Activated CD4-positive, alpha-beta T cell treated with anti-CD3 and anti-CD28 coated beads, Interleukin-10, Interleukin-2, amounts not matched to agents 100 ng/mL and 50 ng/mL, durations not matched to agents 16 hours and 8 hours (primary cell): ENCODE measurements at places on chromosomes 11 and 22.

GRCh38 chr22:38973289-38974169 lies 8.6 kb upstream of the APOBEC3B start:
- peak; percentile 46 for DNase-seq

- no peak for DNase-seq
Observed at GRCh38 chr11:4068962-4069361, 25.6 kb upstream of the RRM1 start.

DNA sequence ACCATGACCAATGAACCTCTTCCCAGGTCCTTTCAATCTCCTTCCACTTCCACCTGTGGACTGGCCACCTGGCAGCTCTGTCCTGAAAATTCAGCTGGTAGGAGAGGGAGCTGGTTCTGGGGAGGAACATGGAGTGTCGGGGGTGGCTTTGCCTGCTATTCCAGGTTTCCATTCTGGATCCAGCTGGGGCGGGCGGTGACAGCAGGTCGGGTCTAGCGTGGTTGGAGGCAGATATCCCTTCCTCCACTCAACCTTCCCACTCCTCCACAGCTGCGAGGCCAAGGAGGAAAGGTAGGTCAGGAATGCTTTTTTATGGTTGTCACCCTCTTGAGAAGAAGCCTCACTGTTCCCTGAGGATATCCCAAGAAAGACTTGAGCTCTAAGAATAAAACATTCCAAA lies 3.3 kb downstream of the NRGN start:
- no peak for DNase-seq

DNA sequence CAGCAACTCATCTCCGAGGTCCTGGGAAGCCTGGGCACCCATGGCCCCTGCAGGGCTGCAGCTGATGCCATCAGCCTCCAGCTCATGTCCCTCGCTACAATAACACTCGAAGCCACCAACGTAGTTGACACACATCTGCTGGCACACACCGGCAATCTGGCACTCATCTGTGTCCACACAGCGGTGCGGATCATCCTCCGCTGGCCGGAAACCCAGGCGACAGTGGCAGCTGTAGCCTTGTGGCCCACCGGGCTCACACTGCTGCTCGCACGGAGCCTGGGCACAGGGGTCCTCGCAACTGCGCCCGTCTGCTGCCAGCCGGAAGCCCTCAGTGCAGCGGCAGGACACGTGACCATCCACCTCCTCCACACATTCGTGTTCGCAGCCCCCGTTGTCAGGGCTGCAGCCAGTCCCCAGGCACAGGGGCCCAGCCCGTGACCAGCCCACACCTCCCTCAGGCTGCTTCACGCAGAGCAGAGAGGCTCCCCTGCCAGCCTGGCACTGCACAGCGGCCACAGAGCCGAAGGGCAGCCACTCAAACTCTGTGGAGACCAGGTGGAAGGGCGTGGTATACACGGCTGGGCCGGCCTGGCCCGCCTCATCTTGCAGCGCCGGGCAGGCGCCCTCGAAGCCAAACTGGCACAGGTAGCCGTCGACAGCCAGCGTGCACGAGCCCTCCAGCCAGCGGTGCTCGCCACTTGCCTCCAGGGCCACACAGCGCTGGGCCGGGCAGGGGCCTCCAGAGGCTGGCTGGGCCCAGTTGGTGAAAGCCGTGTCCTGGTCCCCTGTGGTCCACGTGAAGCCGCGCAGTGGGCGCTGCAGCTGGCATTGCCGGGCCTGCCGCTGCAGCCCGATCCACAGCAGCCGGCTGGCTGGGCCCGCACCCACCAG lies 678 bp downstream of the CD248 start:
- DNase-seq = no peak

GRCh38 chr11:114215871-114216795 lies 80.1 kb upstream of the NNMT start:
- no peak for DNase-seq

- DNase-seq = peak; percentile 42
Observed at GRCh38 chr11:59199546-59200422, 12.9 kb downstream of the MPEG1 start.

GRCh38 chr11:126357969-126358762 lies 2.7 kb downstream of the ST3GAL4 start:
- DNase-seq = no peak

GRCh38 chr22:30143265-30143664 lies 63.0 kb downstream of the HORMAD2 start:
- DNase-seq = no peak
